Body of pancreas (tissue), 4 donors: ENCODE measurements at places on chromosomes 1 and 21. TPM values are rescaled to one million over a fixed set of nuclear protein-coding genes. Genes with fewer than 3 reads are reported as not detected.

The IL12RB2 gene
- 3.3 TPM for total RNA-seq

- H3K4me1 ChIP-seq = peaks cover 10% of the 10 kb centered on the region
- no peak overlapping the region for H3K4me3 ChIP-seq
- no peak overlapping the region for H3K27ac ChIP-seq
- no peaks in the 10 kb centered on the region for H3K36me3 ChIP-seq
Observed at GRCh38 chr1:204313675-204314074, 46.1 kb downstream of the PLEKHA6 start.

The SMPDL3B gene
- 28.0 TPM for total RNA-seq

- H3K4me1 ChIP-seq = peaks cover 28% of the 10 kb centered on the region
- no peak overlapping the region for H3K4me3 ChIP-seq
- H3K36me3 ChIP-seq = no peaks in the 10 kb centered on the region
- no peak for DNase-seq
Observed at GRCh38 chr1:243271996-243272395, 16.2 kb downstream of the SDCCAG8 start.

The PYHIN1 gene
- 1.6 TPM for total RNA-seq

DNA sequence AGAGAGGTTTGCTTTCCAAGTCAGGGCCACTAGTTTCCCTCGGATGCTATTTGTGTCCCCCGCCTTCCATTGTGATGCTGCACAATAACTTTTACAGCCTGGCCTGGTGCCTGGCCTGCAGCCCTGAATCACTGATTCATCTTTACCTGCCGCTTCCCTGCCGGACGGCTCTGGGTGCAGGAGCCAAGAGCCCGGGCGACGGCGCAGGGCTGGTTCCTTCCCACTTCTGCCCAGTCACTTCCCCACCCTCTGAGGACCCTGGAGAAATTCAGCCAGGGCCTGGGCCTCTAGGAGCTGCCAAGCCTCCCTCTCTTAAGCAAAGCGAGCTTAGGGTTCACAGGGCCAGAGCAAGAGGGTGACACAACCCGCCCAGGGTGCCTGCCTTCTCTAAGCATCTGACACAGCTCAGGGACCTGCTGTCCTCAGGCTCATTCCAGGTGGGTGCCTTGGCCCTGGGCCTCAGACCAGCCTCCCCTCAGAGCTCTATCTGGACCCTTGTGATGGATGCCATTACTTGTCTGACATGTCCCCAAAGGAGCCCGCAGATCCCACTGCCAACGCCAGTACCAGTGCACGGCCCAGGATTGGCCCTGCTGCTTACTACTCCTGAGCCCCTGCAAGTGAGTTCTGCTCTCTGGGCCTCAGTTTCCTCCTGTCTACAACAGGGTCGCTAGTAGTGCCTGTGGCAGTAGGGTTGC lies 381.0 kb upstream of the VAMP3 start:
- no peak overlapping the region for H3K4me3 ChIP-seq
- no peak for DNase-seq
- H3K27ac ChIP-seq = no peak overlapping the region
- peaks cover 11% of the 10 kb centered on the region for H3K4me1 ChIP-seq
- H3K27me3 ChIP-seq = no peaks in the 10 kb centered on the region
